ENCODE measurements at places on chromosomes 3 and 15.

DNA sequence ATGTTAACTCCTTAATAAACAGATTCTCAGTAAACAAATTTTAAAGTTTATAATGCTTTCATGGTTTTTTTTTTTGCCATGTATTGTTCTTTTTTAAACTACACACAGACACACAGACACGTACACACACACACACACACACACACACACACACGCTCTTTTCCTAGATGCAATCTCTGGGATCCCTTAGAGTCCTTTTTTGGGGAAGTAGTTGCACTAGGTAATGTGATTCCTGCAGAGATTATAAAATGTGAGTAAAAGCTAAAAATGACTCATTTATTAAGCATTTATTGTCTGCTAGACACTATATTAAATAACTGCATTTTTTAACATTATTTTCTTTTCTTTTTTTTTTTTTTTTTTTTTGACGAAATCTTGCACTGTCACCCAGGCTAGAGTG, 19.9 kb downstream of the NDUFB5 start:
- no peak for DNase-seq

DNA sequence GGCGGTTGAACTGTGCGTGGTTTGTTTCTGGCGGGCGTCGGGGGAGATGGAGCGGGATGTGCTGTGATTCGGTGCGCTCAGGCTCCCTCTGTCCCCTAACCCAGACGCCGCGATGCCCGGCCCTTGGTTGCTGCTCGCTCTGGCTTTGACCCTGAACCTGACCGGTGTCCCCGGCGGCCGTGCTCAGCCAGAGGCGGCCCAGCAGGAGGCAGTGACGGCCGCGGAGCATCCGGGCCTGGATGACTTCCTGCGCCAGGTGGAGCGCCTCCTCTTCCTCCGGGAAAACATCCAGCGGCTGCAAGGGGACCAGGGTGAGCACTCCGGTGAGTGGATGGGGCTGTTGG, 1.2 kb downstream of the TRH start:
- peak; percentile 22 for DNase-seq

DNA sequence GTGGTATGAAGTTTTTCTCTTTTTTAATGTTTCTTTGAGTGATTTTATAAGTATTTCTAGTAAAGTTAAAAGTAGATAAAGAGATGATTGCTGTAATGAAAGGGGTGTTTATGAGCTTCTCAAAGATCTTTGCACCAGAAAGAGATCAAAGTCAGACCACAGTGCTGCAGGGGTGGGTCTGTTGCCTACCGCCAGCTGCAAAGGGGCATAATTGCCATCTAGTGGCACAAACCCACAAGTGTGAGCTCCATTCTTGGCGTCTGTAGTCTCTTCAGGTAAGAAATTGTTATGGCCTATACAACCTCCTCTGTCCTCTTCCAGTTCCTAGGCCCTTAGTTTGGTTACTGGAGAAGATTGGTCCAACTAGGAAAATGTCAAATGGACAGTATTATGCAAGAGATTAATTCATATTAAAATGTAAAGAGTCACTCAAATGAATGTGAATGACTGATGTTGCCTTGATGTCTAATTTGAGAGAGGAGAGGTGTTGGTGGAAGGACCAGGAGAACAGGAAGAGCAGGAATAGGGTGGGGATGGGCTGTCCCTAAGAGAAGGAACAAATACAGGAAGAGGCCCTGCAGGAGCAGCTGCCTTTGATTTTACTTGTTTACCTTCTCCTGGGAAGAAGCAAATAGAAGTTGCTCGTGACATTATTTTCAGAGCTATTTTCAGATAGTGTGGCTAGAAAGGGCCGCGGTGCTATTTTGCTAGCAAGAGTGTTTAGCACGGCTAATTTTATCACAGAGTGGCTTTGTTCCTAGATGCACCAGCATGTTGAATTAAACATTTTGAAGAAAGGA, 53.0 kb upstream of the GSK3B start:
- DNase-seq: no peak

- peak; percentile 68 for DNase-seq
Measured at GRCh38 chr3:65979731-65980130, 59.0 kb downstream of the MAGI1 start.

DNA sequence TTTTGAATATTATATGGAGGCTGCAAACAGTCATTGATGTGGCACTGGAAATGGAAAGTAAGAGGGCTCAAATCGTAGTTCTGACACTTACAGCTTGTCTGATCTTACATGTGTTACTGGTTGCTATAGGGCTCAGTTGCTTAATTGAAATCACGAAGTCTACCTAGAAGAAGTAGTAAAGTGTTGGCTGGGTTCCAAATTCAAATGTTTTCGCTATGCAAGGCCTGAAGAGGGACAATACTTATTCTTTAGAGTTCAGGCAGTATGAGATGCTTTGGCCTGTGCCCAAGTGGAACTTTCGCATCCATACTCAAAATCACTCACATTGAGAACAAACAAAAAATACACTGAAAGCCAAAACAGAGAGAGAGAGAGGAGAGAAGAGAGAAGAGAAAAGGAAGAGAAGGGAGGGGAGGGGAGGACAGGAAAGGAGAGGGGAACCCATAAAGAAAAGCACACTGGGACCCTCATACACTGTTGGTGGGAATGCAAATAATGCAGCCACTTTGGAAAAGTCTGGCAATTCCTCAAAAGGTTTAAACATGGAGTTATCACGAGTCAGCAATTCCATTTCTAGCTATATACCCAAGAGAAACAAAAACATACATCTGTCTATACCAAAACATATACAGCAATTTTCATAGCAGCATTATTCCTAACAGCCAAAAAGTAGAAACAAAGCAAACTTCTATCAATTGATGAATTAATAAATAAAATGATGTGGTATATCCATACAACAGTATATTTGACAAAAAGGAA, 2.9 kb upstream of the FXR1 start:
- no peak for DNase-seq

DNA sequence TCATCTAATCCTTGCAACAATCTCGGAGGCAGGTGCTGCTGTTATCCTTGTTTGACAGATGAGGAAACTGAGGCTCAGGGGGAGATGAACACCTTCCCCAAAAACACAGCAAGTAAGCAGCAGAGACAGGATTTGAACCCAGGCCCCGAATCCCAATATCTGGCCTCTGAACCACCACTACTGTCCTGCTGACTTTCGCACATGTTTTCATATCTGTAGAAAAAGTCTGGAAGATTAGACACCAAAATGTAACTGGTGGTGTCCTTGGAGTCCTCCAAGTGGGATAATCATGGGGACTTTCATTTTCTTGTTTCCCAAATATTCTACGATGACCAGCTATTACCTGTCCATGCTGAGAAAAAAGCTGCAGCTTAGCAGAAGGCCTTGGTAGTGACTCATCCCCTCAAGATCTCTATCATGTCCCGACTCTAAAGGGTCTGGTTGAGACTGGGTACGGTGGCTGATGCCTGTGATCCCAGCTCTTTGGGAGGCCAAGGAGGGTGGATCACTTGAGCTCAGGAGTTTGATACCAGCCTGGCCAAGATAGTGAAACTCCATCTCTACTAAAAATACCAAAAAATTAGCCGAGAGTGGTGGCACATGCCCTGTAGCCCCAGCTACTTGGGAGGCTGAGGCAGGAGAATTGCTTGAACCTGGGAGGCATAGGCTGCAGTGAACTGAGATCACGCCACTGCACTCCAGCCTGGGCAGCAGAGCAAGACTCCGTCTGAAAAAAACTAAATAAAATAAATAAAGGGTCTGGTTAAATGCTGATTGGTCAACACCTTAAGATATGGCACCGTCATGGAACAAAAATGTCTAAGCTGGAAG, 8.6 kb downstream of the IRAK2 start:
- no peak for DNase-seq

DNA sequence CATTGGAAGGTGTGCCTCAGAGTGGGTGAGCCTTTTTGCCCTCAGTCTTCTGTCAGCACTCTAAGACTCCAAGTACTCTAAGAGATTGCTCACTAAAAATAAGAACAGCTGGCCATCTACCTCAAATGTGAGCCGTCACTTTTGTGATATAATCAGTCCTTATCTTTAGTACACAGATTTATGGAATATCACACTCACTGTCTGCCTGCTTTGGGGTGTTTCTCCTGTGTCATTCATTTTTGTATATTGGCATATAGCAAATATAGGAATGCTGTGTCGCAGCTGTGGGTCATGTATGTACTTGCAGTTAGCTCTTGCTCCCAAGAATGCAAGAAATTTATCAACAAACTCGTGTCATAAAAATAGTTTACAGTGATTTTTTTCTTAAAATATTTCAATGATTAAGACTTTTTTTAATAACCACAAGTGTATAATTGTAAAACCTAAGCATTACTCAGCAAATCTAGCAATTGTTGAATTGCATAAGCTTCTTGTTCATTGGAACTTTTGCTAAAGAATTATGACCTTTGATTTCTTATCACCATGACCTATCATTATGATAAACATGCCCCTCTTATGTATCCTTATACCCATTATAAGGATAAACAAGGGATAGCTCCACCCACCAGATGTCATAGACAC, 18.8 kb downstream of the SETD5 start:
- DNase-seq: no peak

GRCh38 chr3:64144241-64144900, 80.9 kb downstream of the PRICKLE2 start:
- DNase-seq: no peak

GRCh38 chr3:84136425-84136824, 822.4 kb upstream of the CADM2 start:
- no peak for DNase-seq

GRCh38 chr3:37114251-37115145, 59.9 kb downstream of the LRRFIP2 start:
- DNase-seq: peak; percentile 36

GRCh38 chr3:16404349-16404895, 109.1 kb downstream of the RFTN1 start:
- DNase-seq: no peak

- peak; percentile 20 for DNase-seq
Measured at GRCh38 chr3:129824926-129825541, 68.5 kb downstream of the TMCC1 start.

DNA sequence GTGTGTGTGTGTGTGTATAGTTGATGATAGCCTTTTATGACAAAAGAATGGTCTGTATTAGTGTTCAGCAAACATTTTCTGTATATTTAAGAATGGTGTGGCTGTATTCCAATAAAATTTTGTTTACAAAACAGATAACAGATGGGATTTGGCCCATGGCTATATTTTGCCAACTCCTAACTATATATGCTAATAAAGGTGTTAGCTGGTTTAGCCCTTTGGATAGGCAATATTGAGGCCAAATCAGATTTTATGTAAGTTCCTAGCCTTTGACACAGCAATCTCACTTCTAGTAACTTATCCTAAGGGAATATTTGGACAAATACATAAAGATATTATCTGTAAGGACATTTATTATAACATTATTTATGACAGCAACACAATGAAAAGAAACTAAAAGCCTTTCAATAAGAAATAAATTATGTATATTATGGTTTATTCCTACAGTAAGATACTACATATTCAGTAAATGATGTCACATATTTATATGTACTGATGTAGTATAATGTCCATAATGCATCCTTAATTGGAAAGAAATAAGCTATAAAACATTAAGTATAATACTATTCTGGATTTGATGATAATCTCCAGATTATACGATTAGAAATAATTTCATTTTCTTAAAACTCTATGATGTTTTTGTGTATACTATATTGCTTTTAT, 264.0 kb downstream of the RBMS3 start:
- DNase-seq: no peak

DNA sequence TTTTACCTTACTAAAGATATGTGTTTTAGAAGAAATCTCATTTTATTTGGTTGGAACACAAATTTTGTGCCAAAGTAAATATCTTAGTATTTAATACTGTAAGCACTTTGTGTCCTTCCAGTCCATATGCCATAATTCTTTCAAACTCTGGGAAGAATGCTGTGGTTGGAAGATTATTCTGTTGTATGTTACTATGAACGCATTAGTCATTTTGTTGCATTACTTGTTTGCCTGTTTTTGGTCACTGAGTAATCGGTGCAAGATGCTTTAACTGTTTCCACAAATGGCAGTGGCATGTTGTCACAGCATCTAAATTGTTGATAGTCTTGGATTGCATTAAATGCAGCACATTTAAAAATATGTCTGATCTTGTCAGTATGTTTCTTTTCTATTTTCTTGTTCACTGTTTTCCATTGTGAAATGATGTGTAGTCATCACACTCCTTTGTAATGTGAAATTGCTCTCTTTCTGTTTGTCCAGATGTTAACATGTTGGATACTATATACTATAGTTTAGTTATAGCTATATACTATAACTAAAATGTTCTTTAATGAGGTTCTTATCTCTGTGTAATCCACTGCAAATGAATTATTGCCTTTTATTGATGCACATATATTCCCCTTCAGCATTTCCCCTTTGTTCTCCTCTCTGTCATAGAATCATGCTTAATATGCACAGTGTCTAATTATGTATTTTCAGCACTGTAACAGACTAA, 89.9 kb upstream of the FLNB start:
- peak; percentile 56 for DNase-seq

DNA sequence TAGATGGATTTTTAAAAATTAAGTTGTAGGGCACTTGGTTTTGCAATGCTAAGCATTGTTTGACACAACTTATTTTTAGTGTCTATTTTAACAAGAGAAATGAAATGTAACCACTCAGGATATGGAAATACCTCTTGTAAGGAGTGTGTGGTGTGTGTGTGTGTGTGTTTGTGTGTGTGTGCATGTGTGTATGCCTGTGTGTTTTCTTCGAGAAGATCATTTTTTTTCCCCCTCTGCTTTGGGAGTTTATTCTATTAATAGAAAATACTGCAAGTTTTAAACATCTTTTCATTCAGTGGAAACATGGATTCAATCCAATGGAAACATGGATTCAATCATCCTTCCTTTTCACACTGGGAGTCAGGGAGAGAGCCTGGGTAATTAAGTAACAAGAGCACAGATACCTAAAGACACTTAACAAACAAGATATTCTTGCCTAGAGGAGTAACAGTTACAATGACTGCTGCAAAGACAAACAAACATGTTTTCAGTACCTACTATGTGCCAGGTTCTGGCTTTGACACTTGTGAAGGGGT, 567.2 kb upstream of the TBL1XR1 start:
- no peak for DNase-seq

GRCh38 chr15:96285729-96286254, 44.7 kb upstream of the NR2F2 start:
- no peak for DNase-seq

GRCh38 chr15:79640206-79640605, 208.1 kb downstream of the MINAR1 start:
- peak; percentile 73 for DNase-seq

- DNase-seq: no peak
Measured at GRCh38 chr3:35295906-35296305, 343.4 kb upstream of the ARPP21 start.

GRCh38 chr15:73809728-73810501, 56.8 kb upstream of the INSYN1 start:
- no peak for DNase-seq

GRCh38 chr3:73572368-73572767, 52.4 kb downstream of the PDZRN3 start:
- DNase-seq: no peak

Measured in AG08396 (cell line).